ENCODE measurements at places on chromosomes 2 and 18. TPM values are rescaled to one million over a fixed set of nuclear protein-coding genes. Genes with fewer than 3 reads are reported as not detected.

CXXC1 gene
- total RNA-seq = 67.1 TPM

SLC35F6 gene
- 32.1 TPM for total RNA-seq

TUBA3D gene
- total RNA-seq = not detected

C2orf69 gene
- total RNA-seq = 13.8 TPM

TMSB10 gene
- total RNA-seq = 2,331 TPM

MC2R gene
- total RNA-seq = not detected

GTF2A1L gene
- total RNA-seq = not detected

KLHL14 gene
- 0.28 TPM for total RNA-seq

MYCN gene
- total RNA-seq = 0.76 TPM

MRO gene
- total RNA-seq = 0.25 TPM

GRCh38 chr2:8090748-8091700 is 590.8 kb upstream of the ID2 start:
- no peak for DNase-seq

DNA sequence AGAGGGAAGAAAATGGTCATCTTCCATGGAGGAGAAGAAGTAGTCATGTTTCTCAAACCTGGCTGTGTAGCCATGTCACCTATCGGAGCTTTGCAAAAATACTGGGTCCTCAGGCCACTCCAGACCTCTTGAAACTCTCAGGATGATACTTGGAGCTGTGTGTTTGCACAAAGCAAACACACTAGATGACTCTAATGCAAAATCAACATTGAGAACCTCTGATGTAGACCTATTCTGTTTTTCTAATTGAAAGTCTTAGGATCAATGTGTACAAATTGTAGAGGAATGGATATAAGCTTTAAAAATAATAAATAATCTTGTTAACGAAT is 444.3 kb downstream of the RND3 start:
- no peak for DNase-seq

GRCh38 chr18:74512321-74513053 is 16.3 kb downstream of the CNDP2 start:
- no peak for DNase-seq

- no peak for DNase-seq
Measured at GRCh38 chr2:149226790-149227189, 103.6 kb upstream of the LYPD6 start.

DNA sequence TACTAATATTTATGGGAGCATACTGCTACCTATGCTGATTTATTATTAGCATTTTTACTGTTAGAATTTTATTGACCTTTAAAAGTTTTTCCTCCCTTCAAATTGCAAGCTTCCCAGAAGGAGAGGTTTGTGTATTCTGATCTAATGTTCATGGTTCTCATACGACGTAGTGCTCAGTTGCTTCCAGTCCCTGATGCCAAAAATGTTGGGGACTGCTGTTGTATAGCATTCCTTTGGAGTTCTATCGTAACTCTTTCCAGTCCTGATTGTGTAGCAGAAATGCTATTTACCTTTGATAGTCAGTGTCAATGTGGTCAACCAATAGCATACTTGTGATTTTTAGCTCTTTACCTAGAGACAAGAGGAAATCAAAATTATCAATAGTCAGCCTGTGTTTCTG is 69.5 kb upstream of the ZSWIM2 start:
- no peak for DNase-seq

GRCh38 chr2:199798831-199799580 is 52.0 kb downstream of the FTCDNL1 start:
- DNase-seq = no peak

DNA sequence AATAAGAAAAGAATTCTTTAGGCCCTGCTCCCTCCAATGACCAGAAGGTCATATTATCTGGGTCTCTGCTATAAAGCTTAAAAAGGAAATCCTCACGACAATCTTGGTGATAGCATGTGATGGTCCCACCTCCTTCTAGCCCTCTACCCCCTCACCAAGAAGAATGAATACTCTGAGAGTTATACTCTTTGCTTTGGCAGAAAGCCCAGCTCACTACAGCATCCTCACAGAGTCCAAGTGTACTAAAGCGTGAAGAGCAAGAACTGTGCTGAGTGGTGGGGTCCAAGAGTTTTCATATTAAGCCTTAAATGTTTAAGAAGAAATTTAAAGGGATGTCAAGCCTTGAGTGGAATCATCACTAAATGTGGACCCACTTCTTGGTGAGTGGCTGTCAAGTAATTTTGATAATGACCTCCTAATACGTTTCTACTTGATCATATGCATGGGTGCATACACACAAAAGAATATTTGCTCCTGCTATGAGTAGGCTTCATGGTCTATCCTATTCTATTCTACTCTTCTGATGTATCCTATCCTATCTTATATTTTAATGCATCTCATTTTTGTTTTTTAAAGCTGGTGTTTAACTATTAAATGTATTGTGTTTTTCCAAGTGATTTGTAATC is 16.5 kb upstream of the SERPINB7 start:
- no peak for DNase-seq

GRCh38 chr2:200444530-200444929 is 65.3 kb downstream of the KCTD18 start:
- DNase-seq = no peak

DNA sequence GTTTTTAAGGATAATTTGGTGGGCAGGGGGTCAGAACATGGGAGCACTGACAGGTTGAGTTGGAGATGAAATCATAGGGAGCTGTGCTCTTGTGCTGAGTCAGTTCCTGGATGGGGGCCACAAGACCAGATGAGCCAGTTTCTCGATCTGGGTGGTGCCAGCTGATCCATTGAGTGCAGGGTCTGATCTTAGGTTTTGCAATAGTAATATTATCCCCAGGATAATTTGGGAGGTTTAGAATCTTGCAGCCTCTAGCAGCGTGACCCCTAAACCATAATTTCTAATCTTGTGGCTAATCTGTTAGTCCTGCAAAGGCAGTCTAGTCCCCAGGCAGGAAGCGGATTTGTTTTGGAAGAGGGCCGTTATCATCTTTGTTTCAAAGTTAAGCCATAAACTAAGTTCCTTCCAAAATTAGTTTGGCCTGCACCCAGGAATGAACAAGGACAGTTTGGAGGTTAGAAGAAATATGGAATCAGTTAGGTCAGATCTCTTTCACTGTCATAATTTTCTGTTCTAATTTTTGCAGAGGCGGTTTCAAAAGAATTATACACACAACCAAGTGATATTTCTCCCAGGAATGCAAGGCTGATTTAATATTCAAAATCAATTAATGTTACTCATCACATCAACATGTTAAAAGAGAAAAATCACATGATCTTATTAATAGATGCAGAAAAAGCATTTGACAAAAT is 23.0 kb downstream of the DBI start:
- peak; percentile 52 for DNase-seq

DNA sequence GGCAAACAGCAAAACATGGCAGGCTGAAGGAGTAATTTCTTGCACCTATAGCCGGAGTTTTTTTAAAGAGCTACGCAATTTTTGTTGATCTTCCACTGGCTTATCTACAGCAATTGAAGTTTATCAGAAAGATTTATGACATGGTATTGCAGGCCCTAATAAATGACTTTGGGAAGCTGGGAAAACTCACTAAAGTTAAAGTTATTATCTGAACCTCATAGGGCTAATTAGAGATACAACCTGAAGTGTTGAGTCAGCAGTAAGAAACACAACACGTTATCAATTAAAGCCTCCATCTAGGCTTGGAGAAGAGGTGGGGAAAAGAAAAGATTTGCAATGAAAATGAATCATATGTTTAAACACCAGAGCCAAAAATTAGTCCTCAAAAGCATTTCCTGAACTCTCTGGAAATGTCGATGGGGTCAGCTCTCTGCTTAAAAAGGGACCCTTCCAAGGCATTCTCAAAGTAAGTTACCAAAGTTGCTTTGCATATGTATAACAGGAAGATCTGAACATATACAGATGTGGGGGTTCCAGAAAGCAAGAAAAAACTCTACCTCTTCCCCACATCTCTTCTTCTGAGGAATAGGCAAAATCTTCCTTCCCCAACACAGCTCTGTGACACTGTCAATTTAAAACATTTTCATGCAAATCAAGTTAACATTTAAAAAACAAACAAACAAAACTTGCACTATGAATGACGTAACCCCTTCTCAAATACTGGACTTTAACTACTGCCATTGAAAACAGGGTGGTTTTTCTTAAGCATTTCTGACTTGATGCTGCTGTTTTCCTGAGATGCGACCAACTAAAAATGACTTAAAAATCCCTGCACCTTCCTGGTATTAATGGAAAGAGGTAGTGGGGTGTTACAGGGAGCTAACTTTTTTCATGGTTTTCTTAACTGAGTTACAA is 915.6 kb downstream of the NRXN1 start:
- DNase-seq = no peak

DNA sequence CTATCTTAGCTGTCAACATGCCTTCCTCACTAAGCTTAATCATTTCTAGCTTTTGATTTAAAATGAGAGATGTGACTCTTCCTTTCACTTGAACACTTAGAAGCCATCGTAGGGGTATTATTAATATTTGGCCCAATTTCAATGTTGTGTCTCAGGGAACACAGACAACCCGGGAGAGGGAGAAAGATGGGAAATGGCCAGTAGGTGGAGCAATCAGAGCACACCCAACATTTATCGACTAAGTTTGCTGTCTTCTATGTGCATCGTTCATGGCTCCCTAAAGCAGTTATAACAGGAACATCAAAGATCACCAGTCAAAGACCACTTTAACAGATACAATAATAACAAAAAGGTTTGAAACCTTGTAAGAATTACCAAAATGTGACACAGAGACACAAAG is 110.2 kb downstream of the OLA1 start:
- no peak for DNase-seq

DNA sequence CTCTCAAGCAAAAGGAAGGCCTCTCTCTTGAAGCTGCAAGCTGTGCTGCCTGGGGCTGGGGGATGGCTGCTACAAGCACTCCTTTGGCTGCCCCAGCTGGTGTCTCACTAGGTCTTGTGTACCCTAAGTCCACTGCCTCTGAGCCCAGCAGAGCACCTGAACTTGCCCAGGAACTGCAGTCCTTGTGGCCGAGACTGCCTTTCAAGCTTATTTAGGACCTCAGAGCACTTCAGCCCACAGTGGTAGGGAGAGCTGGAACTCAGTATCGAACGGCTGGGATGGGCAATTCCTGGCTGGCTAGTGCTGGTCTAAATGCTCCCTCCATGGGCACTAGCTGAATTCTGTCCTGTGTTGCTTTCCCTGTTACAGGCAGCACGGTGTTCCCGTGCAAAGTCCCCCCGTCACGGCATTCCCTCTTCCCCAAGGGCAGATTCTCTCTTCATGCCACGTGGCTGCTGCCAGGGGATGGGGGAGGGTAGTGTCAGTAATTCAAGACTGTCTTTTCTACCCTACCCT is 25.9 kb downstream of the STPG4 start:
- DNase-seq = no peak

GRCh38 chr2:136901732-136902131 is 136.4 kb downstream of the THSD7B start:
- DNase-seq = no peak
